ENCODE measurements at places on chromosomes 4 and X.

DNA sequence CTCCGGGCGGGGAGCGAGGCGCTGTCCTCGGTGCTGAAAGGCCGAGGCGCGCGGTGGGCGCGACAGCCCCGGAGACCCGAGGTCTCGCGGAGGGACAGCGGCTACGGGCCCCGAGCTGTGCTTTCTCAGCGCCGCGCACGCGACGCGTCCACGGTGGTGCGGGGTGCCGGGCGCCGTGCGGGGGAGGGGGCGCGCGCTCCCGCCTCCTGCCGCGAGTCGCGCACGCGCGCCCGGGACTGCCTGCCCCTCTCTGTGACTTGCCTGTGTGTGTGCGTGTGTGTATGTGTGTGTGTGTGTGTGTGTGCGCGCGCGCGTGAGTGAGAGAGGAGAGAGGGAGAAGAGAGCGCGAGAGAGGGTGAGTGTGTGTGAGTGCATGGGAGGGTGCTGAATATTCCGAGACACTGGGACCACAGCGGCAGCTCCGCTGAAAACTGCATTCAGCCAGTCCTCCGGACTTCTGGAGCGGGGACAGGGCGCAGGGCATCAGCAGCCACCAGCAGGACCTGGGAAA is at the start of gene GRIA2:
Gene GRIA2, plus strand, starts transcription at position 358 of the 511 bp plus-strand sequence. CDS start 315 bp downstream, outside the sequence.
- DNase-seq = no peak

GRCh38 chrX:132591719-132592275 is 103.0 kb upstream of the MBNL3 start:
- DNase-seq = no peak

GRCh38 chrX:153628665-153629064 is 18.3 kb upstream of the DUSP9 start:
- no peak for DNase-seq

- DNase-seq = peak; percentile 19
These were observed 10.4 kb downstream of the AFP start for GRCh38 chr4:73446336-73446938.

DNA sequence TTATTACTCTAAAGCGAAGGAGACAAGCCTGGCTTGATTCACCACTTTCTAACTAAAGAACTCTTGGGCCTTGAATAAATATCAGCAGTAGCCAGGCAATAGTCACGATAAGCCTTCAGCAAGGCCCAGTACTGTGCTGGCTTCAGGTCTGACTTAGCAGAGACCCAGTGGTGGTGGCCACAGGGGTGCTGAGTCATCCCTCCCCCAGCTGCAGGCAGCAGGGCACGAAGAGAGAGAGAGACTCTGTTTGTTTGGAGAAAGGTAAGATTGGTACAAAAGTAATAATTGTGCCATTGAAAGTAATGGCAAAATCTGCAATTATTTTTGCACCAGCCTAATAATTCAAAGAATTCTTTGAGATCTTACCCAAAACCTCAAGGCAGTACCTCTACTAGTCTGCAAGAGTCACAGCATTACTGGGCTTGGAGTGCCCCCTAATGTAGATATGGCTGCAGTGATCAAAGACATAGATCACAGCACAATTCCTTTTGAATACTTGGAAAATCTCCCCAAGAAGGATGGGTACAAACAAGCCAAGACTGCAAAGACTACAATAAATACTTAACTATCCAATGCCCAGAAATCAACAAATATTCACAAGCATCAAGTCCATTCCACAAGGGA is 159.5 kb upstream of the USP38 start:
- DNase-seq = peak; percentile 4

- DNase-seq = no peak
These were observed 1.1 kb downstream of the NAA10 start for GRCh38 chrX:153933748-153934147.

- no peak for DNase-seq
These were observed 127.8 kb downstream of the TSPAN5 start for GRCh38 chr4:98530572-98530971.

GRCh38 chr4:150265806-150266205 is 187.6 kb downstream of the DCLK2 start:
- DNase-seq = no peak

All from AG09319 (cell line).